ENCODE measurements at places on chromosomes 1 and 21.
A peak's percentile ranks its signal among the peaks of the same experiment; 100 is the strongest.

- no peak for DNase-seq
Observed at GRCh38 chr1:118960026-118960561, 28.0 kb downstream of the TBX15 start.

DNA sequence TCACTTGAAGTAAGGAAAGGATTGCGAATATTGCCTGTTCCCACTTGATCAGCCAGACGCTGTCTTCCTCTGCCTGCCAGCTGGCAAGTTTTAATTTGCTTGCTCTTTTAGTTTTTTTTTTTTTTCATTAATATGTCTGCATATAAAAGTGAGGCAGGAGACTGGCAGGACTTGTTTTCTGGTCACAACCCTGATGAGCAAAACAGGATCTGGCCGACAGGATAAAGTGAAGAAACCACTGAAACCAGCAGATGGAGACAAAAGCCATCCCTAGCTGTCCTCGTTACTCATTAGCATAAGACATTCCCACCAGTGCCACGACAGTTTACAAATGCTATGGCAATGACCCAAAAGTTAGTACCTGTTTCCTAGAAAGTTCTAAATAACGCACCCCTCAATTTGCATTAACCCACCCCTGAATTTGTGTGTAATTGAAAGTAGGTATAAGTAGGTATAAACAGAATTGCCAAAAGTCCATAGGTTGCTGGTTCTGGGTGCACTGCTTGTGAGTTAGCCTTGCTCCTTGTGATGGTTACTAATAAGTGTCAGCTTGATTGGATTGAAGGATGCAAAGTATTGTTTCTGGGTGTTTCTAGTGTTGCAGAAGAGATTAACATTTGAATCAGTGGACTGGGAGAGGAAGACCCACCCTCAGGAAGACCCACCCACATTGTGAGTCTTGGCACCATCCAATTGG is 60.8 kb downstream of the ZNF684 start:
- no peak for DNase-seq

DNA sequence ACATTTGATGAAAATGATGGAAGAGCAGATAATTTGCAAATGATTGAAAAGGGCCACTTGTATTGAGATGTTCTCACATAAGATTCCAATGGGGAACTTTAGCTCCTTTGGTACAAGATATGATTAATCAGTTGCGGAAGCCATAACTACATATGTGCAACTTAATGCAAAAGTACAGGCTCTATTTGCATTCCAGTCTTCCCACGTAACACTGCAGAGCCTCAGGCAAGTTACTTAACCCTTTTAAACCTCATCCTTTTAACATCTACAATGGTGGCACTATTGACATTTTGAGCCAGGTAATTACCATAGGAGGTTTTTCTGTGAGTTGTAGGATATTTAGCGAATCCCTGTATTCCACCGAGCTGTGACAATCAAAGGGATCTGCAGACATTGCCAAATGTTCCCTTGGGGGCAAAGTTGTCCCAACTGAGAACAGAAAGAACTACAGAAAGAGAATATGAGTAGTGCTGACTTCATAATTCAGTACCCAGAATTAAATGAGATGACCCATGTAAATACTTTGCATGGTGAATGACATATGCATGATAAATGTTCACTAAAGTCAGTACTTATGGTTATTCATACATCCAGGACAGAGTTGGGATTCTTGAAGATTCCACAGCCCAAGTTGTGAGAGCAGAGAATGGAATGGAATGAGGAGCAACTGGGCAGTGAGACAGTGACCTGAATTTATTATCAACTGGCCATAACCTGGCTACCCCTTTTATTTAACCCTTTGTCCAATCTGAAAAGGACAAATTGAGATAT is 62.6 kb downstream of the SPAG17 start:
- no peak for DNase-seq

DNA sequence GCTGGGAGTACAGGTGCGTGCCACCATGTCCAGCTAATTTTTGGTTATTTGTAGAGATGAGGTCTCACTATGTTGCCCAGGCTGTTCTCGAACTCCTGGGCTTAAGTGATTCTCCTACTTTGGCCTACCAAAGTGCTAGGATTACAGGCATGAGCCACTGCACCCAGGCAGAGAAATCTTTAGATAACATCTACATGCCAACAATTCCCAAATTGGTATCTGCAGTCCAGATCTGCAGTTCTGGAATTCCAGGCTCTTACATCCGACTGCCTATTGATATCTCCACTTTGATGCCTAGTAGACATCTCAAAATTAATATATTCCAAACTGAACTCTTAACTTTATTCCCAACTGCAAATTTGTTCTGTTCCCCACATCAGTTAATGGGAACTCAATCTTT is 23.3 kb downstream of the INAVA start:
- no peak for DNase-seq

DNA sequence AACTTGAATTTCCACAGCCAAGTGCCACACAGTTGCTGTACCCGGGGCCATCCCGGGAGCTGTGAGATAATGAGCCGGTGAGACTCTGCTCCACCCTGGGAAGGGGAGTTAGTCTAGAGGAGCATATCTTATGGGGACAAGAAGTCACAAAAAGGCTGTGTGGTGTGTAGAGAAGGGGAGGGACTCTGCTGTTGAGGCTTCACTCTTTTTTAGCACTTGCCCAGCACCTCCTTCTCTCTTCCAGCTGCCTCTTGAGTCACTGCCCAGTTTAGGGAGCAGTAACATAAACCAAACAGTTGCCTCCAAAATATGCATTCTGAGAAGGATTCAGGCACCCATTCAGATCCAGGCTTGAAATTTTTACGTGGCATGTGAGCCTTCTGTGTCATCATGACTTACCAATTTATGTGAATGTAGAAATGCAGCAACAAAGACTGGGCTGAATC is 744 bp upstream of the WDR26 start:
- DNase-seq: no peak

DNA sequence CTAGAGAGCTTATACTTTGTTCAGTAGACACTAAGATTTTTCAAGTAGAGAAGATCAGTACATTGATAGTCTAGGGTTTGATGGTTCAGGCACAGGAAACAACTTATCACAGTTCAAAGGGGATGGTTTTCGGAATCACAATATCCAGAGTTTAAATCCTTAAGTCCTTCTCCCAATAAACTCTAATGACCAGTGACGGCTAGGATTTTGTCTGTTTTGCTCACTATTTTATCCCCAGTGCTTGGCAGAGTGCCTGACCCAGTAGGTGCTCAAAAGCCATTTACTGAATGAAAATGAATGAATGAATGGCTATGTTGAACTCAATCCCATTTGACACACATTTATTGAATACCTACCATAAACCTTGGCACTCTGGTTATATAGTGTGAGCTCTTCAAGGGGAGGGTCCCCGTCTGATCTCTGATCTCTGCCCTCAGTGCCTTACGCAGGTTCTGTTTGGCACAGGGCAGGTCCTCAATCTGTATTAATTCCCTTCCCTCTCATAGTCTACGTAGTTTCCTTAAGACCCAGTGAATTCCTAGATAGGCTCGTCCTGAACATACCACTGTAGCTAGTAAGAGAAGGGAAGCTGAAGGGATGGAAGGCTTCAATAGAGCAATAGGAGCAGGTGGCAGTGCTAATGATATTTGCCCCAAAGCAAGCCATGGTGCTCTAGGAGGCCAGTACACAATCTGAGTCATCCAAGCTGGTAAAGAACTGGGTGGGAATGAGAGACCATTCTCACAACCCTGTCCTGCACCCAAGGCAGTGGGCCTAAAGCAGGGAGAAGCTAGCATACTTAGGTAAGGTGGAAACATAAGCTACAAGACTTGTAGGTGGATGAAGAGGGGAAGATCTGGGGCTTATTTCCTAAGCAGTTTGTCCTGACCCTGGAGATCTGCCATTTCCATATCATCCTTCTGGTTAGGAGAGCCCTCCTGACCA is 53.4 kb downstream of the DMAP1 start:
- DNase-seq: no peak

- no peak for DNase-seq
Observed at GRCh38 chr1:56638248-56638647, 6.9 kb upstream of the PRKAA2 start.

DNA sequence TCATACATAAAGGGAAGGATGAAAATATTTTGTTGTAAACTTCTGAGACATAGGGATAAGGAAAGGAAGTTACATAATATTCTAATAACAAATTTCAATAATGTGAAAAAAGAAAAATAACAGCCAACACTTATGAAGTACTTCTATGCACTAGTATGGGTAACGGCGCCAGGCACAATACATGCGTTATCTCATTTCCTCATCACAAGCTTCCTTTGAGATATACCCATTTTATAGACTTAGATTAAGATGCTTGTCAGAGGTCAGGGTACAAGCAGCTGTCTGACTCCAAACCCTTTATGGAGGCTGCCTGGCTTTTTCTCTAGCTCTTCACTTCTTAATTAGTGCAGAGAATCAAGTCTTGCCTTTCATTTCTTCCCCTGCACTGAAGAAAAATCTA is 41.3 kb downstream of the TCP10L start:
- no peak for DNase-seq

- no peak for DNase-seq
Observed at GRCh38 chr21:36551321-36551720, 71.4 kb upstream of the CLDN14 start.

DNA sequence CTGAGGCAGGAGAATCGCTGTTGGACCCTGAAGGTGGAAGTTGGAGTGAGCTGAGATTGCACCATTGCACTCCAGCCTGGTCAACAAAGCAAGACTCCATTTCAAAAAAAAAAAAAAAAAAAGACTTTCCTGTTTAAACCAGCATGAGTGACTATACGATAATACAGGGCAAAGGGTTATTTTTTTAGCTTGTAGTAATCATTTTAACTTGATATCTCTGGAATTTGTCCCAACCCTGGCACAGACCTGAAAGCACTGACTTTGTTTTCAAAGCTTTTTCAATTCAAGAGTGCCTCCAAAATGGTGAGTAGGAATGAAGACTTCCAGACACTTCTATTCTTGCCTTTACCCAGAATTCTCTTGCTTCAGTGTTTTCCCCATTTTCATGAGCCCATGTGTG is 4.4 kb upstream of the TMCO2 start:
- DNase-seq: no peak

- no peak for DNase-seq
Observed at GRCh38 chr1:24535021-24535424, 20.9 kb upstream of the NCMAP start.

DNA sequence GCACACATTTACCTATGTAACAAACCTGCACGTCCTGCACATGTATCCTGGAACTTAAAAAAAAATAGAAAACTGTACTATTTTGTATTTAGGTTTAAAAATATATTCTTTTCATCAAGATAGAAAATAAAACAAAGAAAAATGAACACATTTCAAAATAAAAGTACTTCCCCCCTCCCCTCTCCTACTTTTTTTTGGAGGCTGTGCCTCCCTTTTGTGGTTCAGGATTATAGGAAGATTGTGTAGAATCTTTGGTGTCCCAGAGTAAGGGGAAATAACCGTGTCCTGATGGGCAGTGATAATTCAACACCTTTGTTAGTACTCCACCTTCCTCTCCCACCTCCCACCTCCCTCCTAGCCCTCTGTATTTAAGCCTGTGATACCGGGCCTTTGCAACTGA is 40.1 kb downstream of the TRIM62 start:
- DNase-seq: no peak

- DNase-seq: peak; percentile 28
Observed at GRCh38 chr1:198449261-198449660, 91.2 kb downstream of the ATP6V1G3 start.

GRCh38 chr1:209390764-209391163 is 192.8 kb upstream of the CAMK1G start:
- DNase-seq: no peak

- DNase-seq: no peak
Observed at GRCh38 chr1:60694980-60695379, 387.4 kb upstream of the NFIA start.

DNA sequence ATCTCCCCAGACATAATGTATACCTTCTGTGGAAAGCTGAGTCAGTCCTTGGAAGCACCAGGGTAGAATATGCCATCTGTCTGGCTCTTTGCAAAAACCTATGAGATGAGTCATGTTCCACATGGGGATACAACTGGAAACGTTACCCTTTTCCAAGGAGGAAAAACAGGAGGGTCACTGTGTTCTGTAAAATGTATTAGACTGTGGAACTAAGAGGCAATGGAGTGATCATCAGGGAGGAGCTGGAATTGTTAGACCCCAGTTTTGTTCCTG is 16.1 kb upstream of the PSMD4 start:
- no peak for DNase-seq

GRCh38 chr1:54006508-54006907 is 11.5 kb downstream of the LDLRAD1 start:
- no peak for DNase-seq

DNA sequence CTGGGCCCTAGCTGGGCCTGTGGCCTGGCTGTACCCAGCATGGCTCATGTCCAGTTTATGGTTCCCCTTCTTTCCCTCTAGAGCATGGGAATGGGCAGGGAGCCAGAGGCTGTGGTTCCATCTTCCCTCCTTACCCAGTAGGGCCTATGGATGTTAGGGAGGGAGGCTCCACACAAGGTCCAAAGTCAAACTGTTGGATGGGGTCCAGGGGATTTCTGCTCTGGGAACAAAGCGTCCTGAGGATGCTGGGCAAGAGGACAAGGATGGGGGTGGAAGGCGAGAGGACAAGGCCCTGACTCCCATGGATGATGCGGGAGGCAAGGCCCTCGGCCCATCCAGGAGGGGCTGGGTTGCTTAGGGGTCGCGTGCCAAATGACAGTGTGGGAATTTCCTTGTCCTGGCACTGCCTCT is 17.3 kb downstream of the CSF1 start:
- no peak for DNase-seq

DNA sequence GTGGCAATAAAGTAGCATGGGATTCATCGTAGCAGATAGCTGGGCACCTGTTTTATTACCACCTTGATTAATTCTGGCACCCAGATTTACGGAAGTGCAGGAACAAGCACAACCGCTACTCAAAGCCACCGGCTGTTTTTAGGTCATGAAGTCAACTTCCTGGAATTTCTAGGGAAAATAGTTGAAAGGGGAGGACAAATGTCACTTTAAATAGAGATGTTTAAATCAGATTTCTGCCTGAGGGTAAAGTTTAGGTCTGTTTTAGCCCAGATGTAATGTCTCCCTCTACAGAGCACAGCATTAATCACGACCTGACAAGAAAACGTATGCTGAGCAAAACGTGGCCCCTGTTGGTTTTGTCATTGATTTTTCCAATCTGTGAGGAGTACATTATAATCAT is 8.0 kb downstream of the ADGRL2 start:
- no peak for DNase-seq

All from urothelium cell line (cell line).